ENCODE measurements at places on chromosomes 3 and 15. TPM values are rescaled to one million over a fixed set of nuclear protein-coding genes. Genes with fewer than 3 reads are reported as not detected.

GRCh38 chr3:42742688-42743087 lies 30.4 kb downstream of the CCDC13 start:
- DNase-seq = no peak

DNA sequence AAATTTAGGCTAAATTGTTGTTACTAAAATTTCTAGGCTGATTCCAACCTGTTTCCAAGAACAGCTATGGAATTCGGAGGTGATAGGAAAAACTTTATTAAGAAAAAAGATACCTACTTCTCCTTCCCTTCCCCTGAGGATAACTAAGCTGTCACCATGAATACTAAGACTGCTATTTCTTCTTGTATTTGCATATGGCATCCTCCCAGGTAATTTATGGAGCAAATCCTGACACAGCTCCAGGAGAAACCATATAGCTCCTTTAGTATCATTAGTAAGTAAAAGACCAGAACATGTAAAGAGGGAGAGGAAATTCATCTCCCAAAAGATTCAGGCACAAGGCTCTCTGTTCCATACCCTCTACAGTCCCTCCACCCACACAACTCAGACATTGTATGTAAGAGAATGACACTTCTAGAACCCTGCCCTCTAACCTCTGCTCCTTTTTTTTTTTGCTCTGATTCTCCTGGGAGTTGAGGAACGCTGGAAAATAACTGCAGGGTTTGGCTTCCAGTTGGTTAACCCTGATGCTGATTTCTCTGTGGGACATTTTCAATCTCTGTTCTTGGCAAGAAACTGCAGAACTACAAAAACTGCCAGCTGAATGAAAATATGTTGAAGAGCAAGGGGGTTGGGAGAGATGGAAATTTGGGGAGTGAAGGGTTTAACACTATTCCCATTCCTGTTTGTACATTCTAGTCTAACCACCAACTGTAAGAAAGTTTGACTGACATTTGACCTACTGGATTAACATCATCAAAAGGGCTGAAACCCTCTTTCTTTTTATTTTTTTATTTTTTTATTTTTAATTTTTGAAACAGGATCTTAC lies 14.2 kb upstream of the MAGI1 start:
- DNase-seq = no peak

DNA sequence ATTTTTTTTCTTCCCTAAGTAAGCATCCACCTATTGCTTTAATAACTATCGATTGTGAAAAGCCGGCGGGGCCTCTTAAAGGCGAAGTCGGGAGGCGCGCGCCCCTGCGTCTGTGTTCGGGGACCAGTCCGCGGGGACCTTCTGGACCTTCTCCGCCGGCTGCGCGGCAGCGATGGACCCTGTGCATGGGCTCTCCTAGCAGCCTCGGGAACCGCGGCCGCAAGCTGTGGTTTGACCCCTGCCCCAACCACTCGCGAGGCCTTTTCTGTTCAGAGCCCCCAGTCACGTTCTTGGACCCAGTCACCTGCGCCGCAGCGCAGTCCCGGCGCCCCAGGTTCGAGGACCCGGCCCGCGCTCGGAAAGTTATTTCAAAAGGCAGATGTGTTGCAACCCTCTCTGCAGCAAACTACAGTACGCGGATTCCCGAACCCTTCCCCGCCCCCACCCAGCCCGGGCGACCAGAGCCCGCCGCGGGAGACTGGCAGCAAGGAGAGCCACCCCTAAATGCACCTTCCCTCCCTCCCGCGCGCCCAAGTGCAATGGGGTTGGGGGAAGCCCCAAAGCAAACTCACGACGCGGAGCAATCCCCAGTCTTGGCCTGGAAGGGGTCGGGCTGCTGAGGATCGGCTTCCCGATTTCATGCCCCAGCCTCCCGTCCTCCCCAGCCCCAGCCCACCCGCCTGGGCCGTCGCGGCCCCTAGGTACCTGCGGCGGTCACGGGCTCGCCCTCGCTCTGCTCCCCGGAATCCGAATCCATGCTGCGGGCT lies 684 bp downstream of the TNFAIP8L3 start:
- DNase-seq = no peak

Gene MUC20
- polyA plus RNA-seq = 0.53 TPM

- no peak for DNase-seq
Measured at GRCh38 chr3:141863491-141863890, 13.0 kb upstream of the ATP1B3 start.

Gene GOLGA8M
- polyA plus RNA-seq = 0.72 TPM

- DNase-seq = no peak
Measured at GRCh38 chr3:99895703-99896441, 78.2 kb downstream of the CMSS1 start.

DNA sequence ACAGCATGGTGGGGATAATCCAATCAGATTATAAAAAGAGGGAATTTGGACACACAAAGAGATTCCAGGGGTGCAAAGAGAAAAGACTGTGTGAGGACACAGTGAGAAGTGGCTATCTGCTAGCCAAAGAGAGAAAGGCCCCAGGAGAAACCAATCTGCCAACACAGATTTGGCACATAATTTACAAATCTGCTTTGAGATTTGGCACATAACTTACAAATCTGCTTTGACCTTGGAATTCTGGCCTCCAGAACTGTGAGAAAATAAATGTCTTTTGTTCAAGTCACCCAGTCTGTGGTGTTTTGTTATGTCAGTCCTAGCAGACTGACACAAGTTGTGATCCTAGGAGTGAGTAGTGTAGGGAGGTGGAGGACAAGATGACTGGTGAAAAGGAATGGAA lies 3.5 kb upstream of the TM4SF18 start:
- no peak for DNase-seq

DNA sequence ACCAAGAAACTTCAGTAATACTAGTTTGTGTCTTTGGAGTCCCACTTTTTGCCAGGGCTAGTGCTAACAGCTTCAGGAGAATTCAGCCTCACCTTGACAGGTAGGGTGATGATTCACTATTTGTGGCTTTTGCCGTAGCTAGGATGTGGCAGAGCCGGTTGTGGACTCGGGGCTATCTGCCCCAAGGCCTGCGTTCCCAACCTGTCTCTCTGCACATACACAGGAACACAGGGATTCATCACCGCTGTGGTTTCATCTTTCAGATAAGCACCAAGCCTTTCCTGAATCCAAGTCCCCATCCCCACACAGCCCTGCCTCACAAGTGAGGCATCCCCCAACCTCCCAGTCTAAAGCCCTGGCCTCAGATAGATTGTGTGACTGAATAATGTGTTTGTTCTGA lies 45.2 kb upstream of the POLG start:
- no peak for DNase-seq

All from heart left ventricle (tissue), 16 donors.